ENCODE measurements at places on chromosomes 7 and 10.

- DNase-seq = peak; percentile 88
Measured at GRCh38 chr10:109914966-109915365, 8.3 kb downstream of the XPNPEP1 start.

DNA sequence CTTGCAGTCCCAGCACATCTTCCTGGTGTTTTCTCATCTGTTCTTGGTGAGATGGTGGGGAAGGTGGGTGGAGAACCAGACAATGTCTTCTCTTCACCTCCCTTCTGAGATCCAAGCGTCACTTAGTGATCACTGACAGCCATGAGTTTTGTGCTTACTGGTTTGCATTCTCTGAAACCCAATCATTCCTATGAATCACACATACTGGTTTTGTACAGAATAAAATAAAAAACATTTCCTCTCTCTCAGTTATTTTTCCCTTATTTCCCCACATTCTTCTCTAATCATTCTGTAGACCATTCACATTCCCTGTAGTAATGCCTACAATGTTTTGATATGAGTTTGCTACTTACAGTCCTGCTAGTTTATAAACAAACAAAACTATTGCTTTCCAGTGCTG lies 143.8 kb upstream of the SLC13A1 start:
- no peak for DNase-seq

DNA sequence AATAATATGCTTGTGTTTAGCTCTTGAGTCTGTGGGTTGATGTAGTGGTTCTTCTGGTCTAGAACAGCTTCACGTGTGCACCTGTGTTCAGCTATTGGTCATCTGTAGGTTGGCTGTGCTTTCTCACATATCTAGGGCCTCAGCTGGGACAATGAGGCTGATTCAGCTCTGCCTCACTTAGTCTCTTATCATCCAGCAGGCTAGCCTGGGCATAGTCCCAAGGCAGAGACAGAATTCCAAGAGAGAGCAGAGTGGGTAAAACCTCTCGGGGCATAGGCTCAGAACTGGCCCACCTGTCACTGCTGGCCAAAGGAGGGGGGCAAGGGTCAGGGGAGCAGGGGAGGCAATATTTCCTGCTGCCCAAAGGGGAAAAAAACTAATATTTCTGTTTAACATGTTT lies 32.0 kb upstream of the MXI1 start:
- no peak for DNase-seq

DNA sequence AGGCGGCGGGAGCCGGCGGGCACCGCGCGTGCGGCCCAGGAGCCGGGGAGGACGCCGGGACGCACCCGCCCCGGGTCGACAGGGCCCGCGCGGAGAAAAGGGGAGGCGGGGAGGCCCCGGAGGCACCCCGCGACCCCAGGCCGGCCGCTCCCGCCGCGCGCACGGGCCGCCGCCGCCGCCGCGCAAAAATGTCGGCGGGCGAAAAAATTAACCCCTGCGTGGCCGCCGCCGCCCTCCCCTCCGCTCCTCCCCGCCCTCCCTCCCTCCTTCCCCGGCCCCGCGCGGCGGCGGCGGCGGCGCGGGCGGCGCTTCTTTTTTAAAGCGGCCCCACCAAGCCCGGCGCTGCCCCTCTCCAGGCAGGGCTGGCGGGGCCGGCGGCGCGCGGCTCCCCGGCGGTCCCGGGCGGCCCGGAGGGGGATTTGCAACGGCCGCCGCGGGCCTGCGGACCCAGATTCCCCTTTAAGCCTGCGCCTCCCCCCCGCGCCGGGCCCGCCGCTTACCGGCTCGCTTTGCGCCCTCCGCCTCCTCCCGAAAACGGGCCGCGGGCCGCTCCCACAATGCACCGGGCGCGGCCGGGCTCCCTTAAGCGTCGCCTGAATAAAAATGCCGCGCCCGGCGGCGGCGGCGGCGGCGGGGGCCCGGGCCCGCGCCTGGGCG lies 465 bp downstream of the SEPHS1 start:
- peak; percentile 79 for DNase-seq

DNA sequence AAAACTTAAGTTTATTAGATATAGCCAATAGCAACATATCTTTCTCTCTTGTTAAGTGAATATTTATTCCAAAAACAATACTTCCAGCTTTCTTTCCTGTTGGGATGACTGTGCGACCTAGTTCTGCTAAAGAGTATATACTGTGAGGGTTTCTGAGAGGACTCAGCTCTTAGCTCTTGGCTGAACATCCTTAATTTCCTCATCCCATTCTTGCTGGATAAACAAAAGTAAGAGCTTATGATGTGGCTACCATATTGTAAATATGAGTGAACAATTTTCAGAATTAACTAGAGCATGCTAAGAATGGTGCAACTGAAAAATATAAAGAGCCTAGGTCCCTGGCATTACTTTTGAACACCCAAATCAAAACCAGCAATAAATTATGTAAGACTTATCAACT lies 279.5 kb upstream of the GNAI1 start:
- no peak for DNase-seq

- DNase-seq = no peak
Measured at GRCh38 chr10:95264227-95265051, 26.4 kb downstream of the PDLIM1 start.

GRCh38 chr10:128147064-128147463 lies 20.8 kb upstream of the MKI67 start:
- DNase-seq = no peak

DNA sequence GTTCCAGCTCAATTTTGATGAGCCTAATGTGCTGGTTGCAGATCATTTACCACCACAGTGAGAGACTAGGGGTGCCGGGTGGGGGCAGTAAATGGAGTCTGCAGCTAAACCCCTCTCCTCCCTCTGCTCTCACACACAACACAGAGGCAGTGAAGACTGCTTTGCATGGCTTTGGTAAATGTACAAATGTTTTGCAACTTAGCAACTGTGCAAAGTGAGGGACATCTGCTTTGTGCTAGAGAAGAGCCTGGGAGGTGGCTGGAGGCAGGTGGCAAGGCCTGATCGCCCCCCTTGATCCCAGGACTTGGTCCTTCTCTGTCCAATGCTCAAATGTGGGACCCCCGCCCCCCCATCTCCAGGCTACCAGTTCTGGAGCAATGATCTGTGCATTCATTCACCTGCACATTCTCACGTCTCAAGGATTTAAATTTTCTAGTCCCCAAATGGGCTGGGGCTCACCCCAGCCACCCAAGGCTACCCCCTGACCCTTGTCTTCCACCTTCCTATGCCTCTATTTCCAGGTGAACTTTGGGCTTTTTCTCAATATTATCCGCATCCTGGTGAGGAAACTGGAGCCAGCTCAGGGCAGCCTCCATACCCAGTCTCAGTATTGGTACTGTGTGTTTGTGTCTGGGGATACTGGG lies 11.6 kb downstream of the GHRHR start:
- DNase-seq = no peak

GRCh38 chr7:36280840-36281812 lies 108.5 kb upstream of the ANLN start:
- DNase-seq = peak; percentile 83

DNA sequence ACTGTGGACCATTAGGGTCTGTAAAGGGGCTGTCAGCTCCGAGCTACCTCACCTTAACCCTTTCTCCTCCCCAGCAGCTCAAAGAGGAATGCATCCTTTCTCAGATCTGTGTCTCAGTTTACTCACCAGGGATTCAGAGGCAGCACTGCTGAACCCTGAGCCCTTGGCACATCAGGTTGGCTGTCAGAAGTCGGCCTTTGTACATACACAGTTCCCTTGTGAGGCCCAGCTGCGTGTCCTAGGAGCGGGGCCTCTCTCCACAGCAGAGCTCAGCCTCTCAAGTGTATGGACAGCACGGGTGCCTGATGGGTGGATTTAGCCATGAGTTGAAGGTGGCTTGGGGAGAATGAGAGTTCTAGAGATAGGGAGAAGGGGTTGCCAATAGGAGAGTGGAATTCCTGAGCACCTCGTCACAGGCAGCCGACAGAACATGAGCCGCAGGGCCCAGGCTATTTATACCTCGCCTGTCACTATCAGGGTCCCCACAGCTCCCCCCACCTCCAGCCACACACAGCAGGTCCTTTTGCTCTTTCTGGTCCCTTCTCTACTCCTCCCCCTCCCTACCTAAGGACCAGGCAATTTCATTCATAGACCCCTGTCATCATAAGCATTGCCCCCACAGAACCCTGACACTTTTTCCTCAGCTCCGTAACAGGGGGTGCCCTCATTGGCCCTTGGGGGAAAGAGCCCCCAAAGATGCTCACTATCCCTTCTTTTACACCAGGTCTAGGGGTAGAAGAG lies 2.1 kb upstream of the FLNC start:
- peak; percentile 14 for DNase-seq

DNA sequence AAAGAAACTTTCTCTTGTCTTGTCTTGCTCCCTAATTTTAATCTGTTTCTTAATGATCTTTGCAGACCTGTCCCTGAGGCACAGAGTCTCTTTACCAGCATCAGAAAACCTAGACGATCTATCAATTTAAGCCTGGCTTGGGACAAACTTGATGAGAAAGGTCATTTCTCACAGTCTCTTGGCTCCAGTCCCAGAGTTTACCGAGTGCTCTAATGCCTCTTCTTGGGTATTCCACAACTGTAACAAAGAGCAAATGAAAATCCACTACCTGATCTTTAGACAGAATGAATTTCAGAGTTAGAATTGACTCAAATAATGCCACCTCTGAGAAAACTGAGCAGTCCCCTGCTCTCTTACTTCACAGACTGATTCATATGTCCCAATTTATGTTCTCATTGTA lies 106.4 kb upstream of the DNAJB12 start:
- DNase-seq = no peak

DNA sequence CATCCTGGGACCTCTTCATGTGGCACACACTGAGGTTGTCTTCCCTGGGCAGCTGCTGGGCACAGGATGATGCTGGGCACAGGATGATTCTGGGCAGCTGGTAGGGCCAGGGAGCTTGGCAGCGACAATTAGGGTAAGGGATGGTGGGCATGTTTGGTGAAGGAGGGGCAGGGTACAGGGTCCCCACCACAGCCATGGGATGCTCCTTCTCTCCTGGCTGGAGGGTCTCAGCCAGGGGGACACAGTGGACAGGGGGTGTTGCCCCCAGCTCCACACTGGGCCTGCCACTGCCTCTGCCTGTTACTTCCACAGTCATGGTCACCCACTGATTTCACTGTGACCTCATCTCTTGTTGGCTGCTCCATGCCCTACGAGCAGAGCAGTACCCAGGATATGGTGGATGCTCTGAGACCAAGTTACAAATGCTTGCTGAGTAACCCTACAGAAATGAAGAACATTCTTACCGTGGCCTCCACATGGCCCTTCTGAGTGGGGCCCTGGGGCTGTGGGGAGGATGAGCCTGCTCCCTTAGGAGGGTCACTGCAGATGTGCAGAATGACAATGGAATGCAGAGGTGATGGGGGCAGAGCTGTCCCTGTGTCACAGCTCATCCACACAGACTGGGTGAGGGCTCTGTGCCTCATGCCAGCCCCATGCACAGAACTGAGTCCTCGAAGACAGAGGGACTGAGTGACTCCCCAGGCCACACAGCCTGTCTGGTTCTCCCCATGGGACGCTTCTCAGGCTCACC lies 28.4 kb upstream of the RET start:
- DNase-seq = no peak

DNA sequence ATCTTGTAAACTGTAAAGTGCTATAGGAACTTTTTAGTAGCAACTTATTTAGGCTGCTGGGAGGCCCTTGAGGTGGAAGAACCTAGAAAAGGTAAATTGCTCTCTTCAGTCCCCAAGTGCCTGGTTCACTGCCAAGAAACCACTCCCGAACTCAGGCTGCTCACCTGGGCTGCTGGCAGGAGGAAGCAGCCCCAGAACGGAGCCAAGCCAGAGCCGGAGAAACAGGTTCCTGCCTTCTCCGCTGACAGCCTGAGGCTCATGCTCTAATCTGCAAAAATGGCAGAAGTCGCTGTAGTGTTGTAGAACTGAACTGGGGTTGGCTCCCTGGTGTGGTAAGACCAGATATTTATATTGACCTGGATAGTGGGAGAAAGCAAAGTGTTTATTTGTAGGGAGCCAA lies 136.0 kb downstream of the CUL2 start:
- DNase-seq = peak; percentile 51

GRCh38 chr7:15326044-15326644 lies 235.7 kb downstream of the AGMO start:
- peak; percentile 24 for DNase-seq

GRCh38 chr10:35635576-35635975 lies 6.5 kb downstream of the FZD8 start:
- peak; percentile 79 for DNase-seq

GRCh38 chr10:91820144-91820543 lies 21.9 kb downstream of the TNKS2 start:
- DNase-seq = peak; percentile 44

DNA sequence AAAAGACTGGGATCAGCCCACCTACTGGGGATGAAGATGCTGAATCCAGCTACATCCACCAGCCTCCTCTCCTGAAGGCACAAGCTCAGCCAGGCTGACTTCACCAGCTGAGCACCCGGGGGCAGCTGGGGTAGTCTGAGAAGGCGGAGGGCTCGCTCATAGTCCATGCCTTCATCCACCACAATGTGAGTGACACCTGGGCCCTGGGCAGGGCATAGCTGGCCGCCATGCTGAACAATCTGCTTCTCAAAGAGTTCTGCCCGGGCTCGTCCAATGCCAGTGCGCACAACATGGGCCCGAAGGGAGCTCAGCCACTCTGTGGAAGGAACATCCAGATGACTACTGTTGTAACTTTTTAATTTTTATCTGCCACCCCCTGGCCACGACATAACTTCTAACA lies 2.2 kb downstream of the POLL start:
- DNase-seq = no peak

- peak; percentile 83 for DNase-seq
Measured at GRCh38 chr10:8054494-8055407, at the start of gene GATA3. GATA3 (plus strand) TSS chr10:8054688; CDS start chr10:8055656, 968 bp downstream.

DNA sequence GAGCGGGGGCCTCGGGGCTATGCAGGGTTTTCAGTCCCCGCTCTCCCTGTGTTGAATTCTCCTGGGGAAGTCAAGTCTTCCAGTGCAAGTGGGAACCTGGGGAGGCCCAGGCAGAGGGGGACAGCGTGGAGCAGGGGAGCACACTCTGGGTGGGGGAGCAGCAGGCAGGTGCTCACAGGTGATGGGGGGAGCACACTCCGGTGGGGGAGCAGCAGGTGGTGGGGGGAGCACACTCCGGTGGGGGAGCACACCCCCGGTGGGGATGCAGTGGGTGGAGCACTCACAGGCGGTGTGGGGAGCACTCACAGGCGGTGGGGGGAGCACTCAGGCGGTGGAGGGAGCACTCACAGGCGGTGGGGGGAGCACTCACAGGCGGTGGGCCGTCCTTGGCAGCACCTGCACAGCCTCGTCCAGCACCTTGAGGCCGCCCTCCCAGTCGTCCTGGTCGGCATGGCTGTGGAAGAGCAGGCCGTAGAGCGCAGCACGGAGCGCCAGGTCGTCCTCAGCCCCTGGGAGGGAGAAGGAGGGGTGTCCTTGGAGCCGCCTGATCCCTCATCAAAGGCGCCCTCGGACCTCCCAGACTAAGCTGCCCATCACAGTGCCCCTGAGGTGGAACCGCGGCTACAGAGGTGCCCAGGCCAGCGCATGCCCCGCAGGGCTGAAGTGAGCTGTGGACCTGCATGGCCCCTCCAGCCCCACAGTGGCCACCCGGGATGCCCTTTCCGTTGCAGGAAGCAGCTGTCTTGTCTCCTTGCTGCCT lies 56.7 kb downstream of the CFAP46 start:
- DNase-seq = no peak

GRCh38 chr10:72511459-72511858 lies 114.4 kb downstream of the MICU1 start:
- DNase-seq = no peak

Measured in MCF 10A (cell line).